Activated T-helper 1 cell treated with anti-CD3 and anti-CD28 coated beads, Interleukin-12 subunit alpha, Interleukin-12 subunit beta, Interleukin-2, Interleukin-4 antibody, amounts not matched to agents 30 ng/mL and 10 ng/mL and 1 ng/mL, durations not matched to agents 14 hours and 24 hours and 36 hours (primary cell): ENCODE measurements at places on chromosomes 7 and 10. TPM values are rescaled to one million over a fixed set of nuclear protein-coding genes. Genes with fewer than 3 reads are reported as not detected.

The TAS2R3 gene
- total RNA-seq, result 0.99 and 1.3 TPM in 2 replicates

The EPO gene
- not detected in 2 replicates for total RNA-seq

The WEE2 gene
- 0.10 and 0.12 TPM in 2 replicates for total RNA-seq

- no peak for DNase-seq
- no peak overlapping the region for H3K4me3 ChIP-seq
- peaks cover 38% of the 10 kb centered on the region for H3K36me3 ChIP-seq
These were observed 10.2 kb upstream of the MRPS24 start for GRCh38 chr7:43879477-43879876.

DNA sequence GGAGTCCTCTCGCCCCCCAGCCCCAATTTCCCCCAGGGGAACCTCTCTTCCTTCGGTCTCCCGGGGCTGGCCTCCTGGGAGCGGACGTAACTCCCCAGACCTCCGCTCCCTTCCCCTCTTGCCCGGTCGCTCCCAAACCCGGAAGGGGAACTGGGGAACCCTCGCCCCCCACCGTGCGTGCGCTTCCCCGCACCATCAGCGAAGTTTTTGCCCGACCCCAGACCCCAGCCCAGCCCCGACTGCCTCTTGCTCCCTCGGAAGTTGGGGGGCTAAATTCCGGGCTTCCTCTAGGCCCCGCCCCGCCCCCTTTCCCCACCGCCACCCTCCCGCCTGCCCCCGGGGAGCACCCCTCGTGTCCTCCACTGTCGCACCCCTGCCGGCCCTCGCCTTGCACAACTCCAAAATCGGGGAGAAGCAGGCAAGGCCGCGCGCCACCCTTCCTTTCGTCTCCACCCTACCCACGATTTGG, 436 bp downstream of the GNB2 start:
- H3K36me3 ChIP-seq, result peaks cover 15% of the 10 kb centered on the region
- H3K4me3 ChIP-seq, result peak overlapping the region; percentile 98
- H3K27ac ChIP-seq, result peak overlapping the region; percentile 94
- DNase-seq, result peak; percentile 28
- peaks cover 10% of the 10 kb centered on the region for H3K4me1 ChIP-seq

DNA sequence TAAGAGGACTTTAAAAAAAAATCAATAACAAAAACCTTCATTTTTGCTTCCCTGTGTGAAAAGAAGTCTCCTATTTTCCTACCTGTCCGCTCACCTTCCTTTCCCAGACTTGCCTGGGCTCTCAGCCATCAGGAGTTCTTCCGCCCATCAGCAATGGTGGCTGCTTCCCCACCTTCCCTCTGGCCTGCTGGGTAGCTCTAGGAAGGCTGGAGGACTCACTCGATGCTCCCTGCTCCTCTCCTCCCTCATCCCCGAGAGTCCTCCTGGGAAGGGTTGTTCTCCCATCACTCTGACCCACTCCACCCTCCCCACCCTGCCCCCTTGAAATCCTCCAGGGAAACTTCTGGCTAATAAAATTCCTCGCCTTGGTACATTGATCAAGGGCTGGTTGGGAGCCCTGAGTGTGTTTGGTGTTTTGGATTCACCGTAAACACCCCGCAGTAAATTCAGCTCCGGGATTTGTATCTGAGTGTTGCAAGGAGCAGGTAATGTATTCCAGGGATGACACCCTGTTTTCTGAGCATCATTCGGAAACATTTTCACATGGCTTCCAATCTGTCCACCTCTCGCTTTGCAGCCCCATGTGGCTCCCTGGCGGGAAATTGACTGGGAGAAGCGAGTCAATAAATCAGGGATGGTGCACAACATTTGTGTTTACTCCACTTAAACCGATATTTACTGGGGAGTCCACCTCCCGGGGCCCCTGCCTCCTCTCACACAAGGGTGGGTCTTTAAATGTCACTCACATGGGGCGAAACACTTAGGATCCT, 126.4 kb upstream of the SDK1 start:
- DNase-seq, result no peak
- H3K27me3 ChIP-seq, result peaks cover 11% of the 10 kb centered on the region
- no peak overlapping the region for H3K27ac ChIP-seq
- no peaks in the 10 kb centered on the region for H3K36me3 ChIP-seq

DNA sequence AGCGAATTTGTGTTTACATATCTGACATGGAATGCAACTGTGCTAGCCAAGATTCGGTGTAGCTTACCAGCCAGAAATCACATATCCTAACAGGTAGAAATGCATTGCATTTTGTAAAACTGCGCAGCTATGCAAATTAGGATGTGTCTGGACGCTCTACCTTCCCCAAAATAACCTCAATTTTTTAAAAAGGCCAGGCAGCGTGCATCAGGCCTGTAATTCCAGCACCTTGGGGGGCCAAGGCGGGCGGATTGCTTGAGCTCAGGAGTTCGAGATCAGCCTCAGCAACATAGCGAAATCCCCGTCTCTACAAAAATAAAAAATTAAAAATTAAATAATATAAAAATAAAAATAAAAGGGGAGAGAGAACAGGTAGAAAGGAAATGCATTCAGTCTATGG, 305.0 kb downstream of the TYW1 start:
- peak overlapping the region; percentile 88 for H3K4me3 ChIP-seq
- no peak for DNase-seq
- peaks cover 9% of the 10 kb centered on the region for H3K36me3 ChIP-seq
- no peak overlapping the region for H3K27ac ChIP-seq

- no peak overlapping the region for H3K4me3 ChIP-seq
- no peak for DNase-seq
- no peak overlapping the region for H3K27ac ChIP-seq
- no peaks in the 10 kb centered on the region for H3K36me3 ChIP-seq
- H3K4me1 ChIP-seq, result peaks cover 24% of the 10 kb centered on the region
These were observed 51.5 kb upstream of the ITGB1 start for GRCh38 chr10:33009244-33010131.

- no peak for DNase-seq
- H3K4me3 ChIP-seq, result no peak overlapping the region
- H3K4me1 ChIP-seq, result no peaks in the 10 kb centered on the region
These were observed 174.3 kb downstream of the ADAM12 start for GRCh38 chr10:126214021-126214420.

- H3K27me3 ChIP-seq, result peaks cover 1% of the 10 kb centered on the region
- DNase-seq, result no peak
- H3K36me3 ChIP-seq, result no peaks in the 10 kb centered on the region
- H3K4me3 ChIP-seq, result no peak overlapping the region
These were observed 22.2 kb downstream of the AKR1B15 start for GRCh38 chr7:134571101-134571500.

DNA sequence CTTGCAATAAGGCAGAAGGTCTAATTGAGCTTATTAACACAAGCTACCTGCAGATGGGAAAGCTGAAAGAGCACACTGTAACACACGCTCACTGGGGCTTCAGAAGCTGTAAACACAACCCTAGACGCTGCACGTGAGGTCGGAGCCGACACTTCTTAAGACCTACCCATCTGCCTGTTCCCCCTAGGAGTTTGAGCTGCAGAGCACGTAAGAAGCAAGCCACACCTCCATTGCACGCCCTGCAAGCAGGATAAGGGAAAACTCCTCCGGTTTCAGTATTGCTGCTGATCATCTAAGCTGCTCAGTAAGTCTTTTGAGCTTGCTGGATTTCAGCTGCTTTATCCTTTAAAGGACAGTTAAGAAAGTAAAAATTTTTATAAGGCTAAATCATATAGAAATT, 244.0 kb upstream of the ZWINT start:
- no peaks in the 10 kb centered on the region for H3K36me3 ChIP-seq
- no peak overlapping the region for H3K4me3 ChIP-seq
- H3K27ac ChIP-seq, result no peak overlapping the region
- H3K4me1 ChIP-seq, result no peaks in the 10 kb centered on the region
- no peak for DNase-seq

DNA sequence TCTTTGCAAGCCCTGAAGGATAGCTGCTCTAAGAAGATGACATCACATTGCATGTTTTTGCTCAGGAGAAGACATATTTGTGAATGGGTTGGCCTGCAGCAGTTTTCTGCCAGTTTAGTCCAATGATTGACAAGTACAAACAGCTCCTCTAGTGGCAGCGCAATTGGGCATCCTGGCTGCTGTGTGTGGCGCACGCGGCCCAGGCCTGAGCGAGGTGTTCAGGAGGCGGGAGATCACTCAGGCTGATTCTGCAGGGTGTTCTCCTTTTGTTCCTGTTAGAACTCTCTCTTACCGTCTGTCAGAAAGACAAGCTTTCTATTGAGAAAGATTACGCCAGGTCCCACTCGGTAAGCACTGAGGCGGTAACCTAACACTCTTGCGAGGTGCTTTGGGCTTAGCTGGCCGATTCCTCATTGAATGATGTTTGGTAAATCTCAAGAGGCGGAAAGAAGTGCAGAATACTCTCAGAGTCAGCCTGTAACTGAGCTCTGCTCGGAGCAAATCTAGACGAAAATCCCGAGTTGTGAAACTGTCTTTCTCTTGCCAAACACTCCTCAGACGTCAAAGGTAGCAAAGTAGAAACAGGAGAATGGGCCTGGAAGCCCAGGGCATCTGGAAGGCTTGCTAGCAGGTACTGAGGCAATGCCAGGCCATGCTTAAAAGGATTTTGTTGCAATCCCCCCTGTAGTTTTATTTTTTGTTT, 219.2 kb upstream of the BMPER start:
- DNase-seq, result no peak
- H3K27ac ChIP-seq, result no peak overlapping the region
- no peaks in the 10 kb centered on the region for H3K36me3 ChIP-seq
- H3K27me3 ChIP-seq, result no peaks in the 10 kb centered on the region

GRCh38 chr7:117269417-117269816, 53.4 kb downstream of the WNT2 start:
- no peak overlapping the region for H3K4me3 ChIP-seq
- no peak overlapping the region for H3K27ac ChIP-seq
- no peaks in the 10 kb centered on the region for H3K27me3 ChIP-seq

GRCh38 chr7:135159359-135160085, 11.0 kb downstream of the CYREN start:
- H3K27me3 ChIP-seq, result no peaks in the 10 kb centered on the region
- H3K27ac ChIP-seq, result peak overlapping the region; percentile 94
- peak overlapping the region; percentile 7 for H3K4me3 ChIP-seq
- peaks cover 78% of the 10 kb centered on the region for H3K36me3 ChIP-seq
- H3K4me1 ChIP-seq, result peaks cover 44% of the 10 kb centered on the region
- DNase-seq, result no peak

- H3K4me3 ChIP-seq, result no peak overlapping the region
- no peaks in the 10 kb centered on the region for H3K36me3 ChIP-seq
- no peaks in the 10 kb centered on the region for H3K4me1 ChIP-seq
- DNase-seq, result no peak
These were observed 213.6 kb upstream of the INHBA start for GRCh38 chr7:41916450-41916927.

DNA sequence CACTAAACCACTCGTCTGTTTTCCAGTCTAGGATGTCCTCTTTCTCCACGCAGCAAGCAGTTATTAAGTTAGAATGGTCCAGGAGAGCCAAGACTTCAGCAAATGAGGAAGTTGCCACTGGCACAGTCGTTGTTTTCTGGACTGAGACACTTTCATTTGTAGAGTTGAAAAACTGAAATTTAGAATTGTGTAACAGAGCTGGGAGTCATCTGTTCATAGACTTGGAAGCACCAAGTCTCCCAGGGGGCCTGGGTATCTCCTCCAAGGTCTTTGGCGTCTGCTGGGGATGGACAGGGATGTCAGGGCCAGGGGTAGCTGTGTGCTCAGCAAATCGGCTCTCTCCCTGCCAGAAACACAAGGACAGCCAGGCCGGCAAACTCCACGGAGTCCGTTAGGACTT, 208.4 kb downstream of the FANK1 start:
- DNase-seq, result no peak
- no peaks in the 10 kb centered on the region for H3K4me1 ChIP-seq
- H3K4me3 ChIP-seq, result no peak overlapping the region
- H3K36me3 ChIP-seq, result no peaks in the 10 kb centered on the region
- no peak overlapping the region for H3K27ac ChIP-seq

DNA sequence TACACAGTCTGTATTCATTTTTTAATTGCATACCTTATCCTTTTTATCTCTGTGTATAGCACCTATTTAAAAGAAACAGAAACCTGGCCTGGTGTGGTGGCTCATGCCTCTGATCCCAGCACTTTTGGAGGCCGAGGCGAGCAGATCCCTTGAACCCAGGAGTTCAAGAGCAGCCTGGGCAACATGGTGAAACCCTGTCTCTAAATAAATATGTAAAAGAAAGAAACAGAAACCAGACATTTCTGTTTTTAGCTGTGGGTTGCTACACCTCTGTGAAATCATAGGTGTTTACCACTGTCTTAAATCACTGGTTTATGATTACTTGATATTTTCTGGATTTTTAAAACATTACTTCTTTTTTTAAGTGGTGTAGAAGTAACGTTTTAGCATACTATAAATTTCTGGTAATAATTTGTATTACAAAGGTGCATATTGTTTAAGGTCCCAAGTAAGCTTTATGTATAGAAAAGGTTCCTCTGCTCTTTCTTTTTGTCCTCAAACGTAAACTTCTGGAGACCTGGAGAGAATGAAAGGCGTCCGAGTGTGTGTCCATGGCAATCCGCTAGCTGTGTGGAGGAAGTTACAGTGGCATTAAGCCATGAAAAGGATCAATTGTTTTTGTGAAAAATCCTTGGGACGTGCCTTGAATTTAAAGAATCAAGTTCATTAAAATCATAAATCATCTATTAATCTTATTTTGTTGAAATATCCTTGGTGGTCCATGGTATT, 41.1 kb downstream of the PTPRZ1 start:
- no peak overlapping the region for H3K27ac ChIP-seq
- no peaks in the 10 kb centered on the region for H3K4me1 ChIP-seq
- DNase-seq, result no peak

DNA sequence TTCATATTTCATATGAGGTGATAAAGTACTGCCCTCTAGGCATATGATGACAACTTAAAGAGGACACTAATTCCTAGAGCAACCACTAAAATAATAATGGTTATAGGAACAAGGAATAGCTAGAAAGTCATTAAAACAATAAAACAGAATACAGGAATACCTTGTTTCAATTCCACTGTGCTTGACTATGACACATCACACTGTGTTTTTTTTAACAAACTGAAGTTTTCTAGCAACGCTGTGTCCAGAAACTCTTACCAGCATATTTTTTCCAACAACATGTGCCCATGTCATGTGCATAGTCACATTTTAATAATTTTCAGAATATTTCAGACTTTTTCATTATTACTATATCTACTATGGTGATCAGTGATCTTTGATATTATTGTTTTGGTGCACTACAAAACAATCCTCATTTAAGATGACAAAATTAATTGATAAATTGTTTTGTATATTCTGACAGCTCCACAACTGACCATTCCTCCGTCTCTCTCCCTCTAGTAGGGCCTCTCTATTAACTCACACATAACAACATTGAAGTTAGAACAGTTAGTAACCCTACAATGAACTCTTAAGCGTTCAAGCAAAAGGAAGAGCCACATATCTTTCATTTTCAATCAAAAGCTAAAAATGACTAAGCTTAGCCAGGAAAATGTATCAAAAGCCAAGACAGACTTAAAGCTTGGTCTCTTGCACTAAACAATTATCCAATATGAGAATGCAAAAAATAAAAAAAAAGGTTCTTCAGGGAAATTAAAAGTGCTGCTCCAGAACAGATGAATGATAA, 85.8 kb downstream of the SNX13 start:
- H3K4me1 ChIP-seq, result peaks cover 26% of the 10 kb centered on the region
- DNase-seq, result no peak
- H3K27ac ChIP-seq, result peak overlapping the region; percentile 15
- no peak overlapping the region for H3K4me3 ChIP-seq
- H3K36me3 ChIP-seq, result peaks cover 38% of the 10 kb centered on the region
